ENCODE measurements at places on chromosomes 5 and 9.

DNA sequence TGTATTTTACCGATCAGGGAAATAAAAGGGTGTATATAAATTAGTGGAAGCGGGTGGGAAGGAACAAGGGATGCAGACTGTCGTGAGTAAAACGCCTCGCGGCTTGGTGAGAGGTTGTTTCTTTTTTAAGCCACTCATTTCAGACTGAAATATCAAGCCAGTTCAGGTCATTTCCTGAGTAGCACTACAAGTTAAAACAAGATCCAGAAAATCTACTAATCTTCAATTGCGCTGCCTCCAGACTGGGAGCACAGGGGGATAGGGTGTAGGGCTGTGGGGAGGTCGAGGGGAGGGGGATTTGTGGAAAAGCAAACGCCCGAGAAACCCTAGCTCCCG is 140.8 kb downstream of the TSSK1B start:
- no peak for DNase-seq

DNA sequence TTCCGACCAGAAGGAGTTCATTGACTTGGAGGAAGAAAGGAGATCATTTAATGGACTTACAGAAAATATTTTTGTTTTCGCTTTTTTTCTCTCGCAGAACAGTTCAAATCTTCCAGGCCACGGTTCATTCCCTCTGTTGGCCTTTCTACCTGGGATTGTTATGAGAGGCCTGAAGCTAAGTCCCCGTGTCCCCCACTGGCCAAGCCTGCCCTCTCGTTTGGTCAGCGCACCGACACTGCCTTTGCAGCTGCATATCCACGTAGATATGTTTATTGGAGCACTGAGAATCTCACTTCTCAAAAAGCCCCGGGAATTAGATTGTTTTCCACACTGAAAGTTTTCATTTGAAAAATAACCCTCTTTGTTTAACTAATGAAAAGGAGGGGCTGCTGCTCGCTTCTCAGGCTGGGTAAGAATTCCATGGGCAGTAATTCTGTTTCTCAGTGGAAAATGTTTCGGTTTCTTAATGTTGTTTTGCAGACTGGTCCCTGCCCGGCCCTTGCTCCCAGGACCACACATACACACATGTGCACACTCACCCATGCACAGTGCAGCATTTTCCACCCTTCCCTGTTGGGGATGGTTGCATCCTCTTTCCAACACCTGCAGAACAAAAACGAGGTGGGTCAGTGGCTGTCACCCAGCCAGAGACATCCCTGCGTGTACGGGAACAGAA is 655.7 kb downstream of the BNC2 start:
- DNase-seq: peak; percentile 62

DNA sequence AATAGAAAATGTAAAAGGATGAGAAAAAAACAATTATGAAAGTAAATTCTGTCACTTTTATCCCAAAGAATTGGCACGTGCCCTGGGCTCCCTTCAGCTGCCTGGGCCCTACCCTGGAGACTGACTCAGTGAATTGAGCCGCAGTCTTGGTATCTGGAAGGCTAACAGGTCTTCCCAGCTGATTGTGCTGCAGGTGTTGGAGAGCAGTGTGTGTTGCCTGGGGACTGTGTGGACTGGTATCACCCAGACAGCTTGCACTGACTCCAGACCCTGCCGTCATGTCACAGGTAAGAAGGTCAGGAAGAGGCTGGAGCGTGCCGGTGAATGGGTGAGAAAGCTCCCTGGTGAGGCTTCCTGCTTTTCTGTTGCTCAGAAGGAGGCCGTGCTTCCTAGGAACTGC is 83.3 kb downstream of the AOPEP start:
- no peak for DNase-seq

GRCh38 chr9:120477534-120478001 is 102.4 kb downstream of the CDK5RAP2 start:
- peak; percentile 52 for DNase-seq

GRCh38 chr5:56389261-56389660 is 156.1 kb upstream of the ANKRD55 start:
- no peak for DNase-seq

- DNase-seq: no peak
These were observed 31.7 kb upstream of the ZBTB43 start for GRCh38 chr9:126773004-126773607.

DNA sequence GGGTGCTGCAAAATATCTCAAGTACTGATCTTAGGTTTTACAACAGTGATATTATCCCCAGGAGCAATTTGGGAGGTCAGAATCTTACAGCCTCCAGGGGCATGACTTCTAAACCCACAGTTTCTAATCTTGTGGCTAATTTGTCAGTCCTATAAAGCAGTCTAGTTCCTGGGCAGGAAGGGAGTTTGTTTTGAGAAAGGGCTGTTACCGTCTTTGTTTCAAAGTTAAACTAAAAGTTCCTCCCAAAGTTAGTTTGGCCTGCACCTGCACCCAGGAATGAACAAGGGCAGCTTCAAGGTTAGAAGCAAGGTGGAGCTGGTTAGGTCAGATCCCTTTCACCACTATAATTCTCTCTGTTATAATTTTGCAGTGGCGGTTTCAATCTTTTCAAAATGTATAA is 81.7 kb downstream of the SFXN1 start:
- no peak for DNase-seq

GRCh38 chr5:160703547-160704189 is 148.3 kb downstream of the ATP10B start:
- no peak for DNase-seq

- no peak for DNase-seq
These were observed 205.6 kb upstream of the GDNF start for GRCh38 chr5:38045446-38045845.

GRCh38 chr5:81950996-81951395 is 20.8 kb upstream of the ATG10 start:
- DNase-seq: no peak

DNA sequence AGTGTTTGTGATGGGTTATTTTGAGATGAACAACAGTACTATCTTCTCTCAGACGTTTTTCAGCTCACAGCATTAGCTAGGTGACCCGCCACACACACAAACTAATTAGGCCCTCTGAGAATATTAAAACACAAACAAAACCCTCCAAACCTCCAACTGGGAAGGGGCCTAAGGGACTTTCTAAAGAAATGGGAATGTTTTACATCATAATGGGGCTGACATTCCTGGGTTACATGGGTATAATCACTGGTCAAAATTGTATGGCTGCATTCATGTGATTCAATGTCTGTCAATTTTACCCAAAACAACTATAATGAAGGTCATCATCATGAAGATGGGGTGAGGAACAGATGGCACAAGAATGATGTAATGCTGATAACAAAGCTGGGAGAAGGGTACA is 59.6 kb downstream of the SPTLC1 start:
- no peak for DNase-seq

GRCh38 chr5:67512758-67513157 is 316.2 kb upstream of the CD180 start:
- DNase-seq: no peak

GRCh38 chr9:4750023-4750673 is 9.1 kb upstream of the AK3 start:
- no peak for DNase-seq

DNA sequence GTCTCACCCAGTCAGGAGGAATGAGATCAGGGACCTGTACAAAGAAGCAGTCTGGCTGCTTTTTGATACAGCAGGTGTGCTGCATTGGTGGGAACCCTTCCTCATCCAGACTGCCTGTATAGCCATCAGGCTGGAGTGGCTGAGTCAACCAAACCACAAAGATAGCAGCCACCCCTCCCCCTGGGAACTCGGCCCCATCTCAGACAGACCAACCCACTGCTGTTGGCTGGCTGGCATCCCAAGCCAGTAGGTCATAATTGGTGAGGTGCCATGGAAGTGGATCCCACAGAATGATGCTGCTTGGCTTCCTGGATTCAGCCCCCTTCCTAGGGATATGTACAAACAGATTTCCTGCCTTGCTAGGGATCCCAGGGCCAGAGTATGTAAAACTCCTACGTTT is 60.9 kb downstream of the YTHDC2 start:
- no peak for DNase-seq

- DNase-seq: no peak
These were observed 27.6 kb downstream of the TPD52L3 start for GRCh38 chr9:6355728-6356127.

DNA sequence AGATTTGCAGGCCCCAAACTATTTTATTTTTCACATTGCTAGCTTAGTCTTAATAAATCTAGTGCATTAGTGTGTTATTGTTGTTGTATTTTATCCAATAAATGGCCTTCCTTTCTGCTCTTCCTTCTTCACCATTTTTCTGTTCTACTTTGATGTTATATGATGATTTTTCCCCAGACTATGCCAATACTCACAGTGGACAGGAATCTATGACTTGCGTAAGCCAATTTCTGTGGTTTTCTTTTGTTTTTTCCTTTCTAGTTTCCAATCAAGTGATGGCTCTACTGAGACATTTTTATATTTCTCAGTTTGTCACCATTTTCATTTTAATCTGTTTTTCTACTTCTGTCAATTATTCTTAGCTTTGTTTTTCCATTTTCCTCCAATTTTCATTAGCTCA is 106.8 kb upstream of the FBXL7 start:
- DNase-seq: no peak

GRCh38 chr5:147522435-147522834 is 12.6 kb upstream of the DPYSL3 start:
- no peak for DNase-seq

GRCh38 chr9:33234511-33235467 is 5.2 kb upstream of the SPINK4 start:
- DNase-seq: no peak

DNA sequence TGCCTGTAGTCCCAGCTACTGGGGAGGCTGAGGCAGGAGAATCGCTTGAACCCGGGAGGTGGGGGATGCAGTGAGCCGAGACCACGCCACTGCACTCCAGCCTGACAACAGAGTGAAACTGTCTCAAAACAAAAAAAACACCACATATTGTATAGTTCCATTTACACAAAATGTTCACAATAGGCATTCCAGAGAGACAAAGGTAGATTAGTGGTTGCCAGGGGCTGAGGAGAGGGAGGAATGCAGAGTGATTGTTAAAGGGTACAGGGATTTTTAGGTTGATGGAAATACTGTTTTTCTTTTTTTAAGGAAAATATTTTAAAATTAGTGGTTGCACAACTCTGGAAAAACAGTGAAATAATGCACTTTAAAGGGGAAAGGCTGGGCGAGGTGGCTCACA is 19.6 kb downstream of the ETF1 start:
- no peak for DNase-seq

GRCh38 chr5:154193701-154194121 is 3.2 kb downstream of the GALNT10 start:
- DNase-seq: no peak

Measured in right forelimb (tissue), 1 donor.